ENCODE measurements at places on chromosomes 3 and 15. TPM values are rescaled to one million over a fixed set of nuclear protein-coding genes. Genes with fewer than 3 reads are reported as not detected.

The TCAIM gene
- polyA plus RNA-seq, result 26.5 TPM

DNA sequence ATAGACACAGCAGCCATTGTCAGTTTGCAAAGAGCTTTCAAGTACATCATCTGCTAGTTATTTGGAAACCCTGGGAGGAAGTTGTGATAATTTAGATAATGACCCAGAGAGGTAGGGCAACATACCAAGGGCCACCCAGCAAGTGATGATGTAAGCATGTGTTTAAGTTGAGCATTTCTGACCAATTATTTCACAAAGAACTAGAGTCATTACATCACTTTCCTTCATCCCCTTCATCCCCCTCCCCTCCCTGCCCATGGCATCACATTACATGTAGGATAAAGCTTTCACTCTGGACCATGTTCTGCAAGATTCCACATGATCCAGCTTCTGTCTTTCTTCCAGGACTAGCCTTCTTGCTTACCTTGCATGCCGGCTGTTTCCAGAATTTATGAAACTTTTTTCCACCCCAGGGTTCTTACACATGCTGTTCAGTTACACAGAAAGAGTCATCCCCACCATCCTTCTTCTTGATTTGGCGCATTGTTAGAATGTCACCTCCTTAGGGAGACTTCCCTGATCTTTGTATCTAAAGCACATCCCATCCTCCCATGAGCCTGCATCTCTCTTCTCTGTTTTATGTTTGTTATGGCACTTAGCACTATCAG, 71.3 kb downstream of the PTPRG start:
- H3K4me1 ChIP-seq, result peaks cover 12% of the 10 kb centered on the region
- no peaks in the 10 kb centered on the region for H3K36me3 ChIP-seq
- DNase-seq, result no peak
- H3K27ac ChIP-seq, result no peak overlapping the region

GRCh38 chr15:86685263-86685662, 605.6 kb downstream of the AGBL1 start:
- H3K4me1 ChIP-seq, result no peaks in the 10 kb centered on the region
- DNase-seq, result no peak
- no peaks in the 10 kb centered on the region for H3K27me3 ChIP-seq
- H3K4me3 ChIP-seq, result no peak overlapping the region
- no peaks in the 10 kb centered on the region for H3K36me3 ChIP-seq

GRCh38 chr15:25508369-25509002, 69.7 kb upstream of the UBE3A start:
- no peak overlapping the region for H3K4me3 ChIP-seq
- no peak overlapping the region for H3K27ac ChIP-seq
- no peaks in the 10 kb centered on the region for H3K4me1 ChIP-seq
- no peaks in the 10 kb centered on the region for H3K27me3 ChIP-seq
- no peak for DNase-seq

GRCh38 chr3:41521010-41521655, 321.8 kb downstream of the CTNNB1 start:
- H3K27me3 ChIP-seq, result no peaks in the 10 kb centered on the region
- no peaks in the 10 kb centered on the region for H3K36me3 ChIP-seq
- no peaks in the 10 kb centered on the region for H3K4me1 ChIP-seq
- no peak overlapping the region for H3K4me3 ChIP-seq
- no peak overlapping the region for H3K27ac ChIP-seq

DNA sequence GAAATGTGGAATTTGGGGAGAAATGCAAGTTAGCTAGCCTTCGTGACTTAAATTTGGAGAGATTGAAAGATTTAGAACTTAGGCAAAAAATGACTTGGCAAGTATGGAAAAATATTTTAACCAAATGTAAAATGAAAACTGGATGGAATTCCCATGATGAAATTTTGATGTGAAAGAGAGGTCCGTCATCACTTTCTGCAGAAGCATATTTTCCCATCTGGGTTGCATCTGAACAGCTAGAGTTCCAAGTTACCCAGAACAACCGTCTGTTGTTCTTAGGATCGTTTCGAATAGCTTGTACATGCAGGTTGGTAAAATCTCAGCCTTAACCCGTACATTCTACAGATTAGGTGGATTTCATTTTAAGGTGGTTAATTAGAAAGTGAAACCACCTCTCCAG, 136.3 kb downstream of the GHSR start:
- DNase-seq, result no peak
- no peaks in the 10 kb centered on the region for H3K27me3 ChIP-seq
- H3K36me3 ChIP-seq, result peaks cover 15% of the 10 kb centered on the region
- H3K4me1 ChIP-seq, result peaks cover 3% of the 10 kb centered on the region
- H3K4me3 ChIP-seq, result no peak overlapping the region
